Ureter (tissue), 1 donor: ENCODE measurements at places on chromosomes 1 and 21. TPM values are rescaled to one million over a fixed set of nuclear protein-coding genes. Genes with fewer than 3 reads are reported as not detected.

The OLFML3 gene
- 43.5 TPM for total RNA-seq

The CFHR3 gene
- total RNA-seq, result 1.1 TPM

The ZNF695 gene
- total RNA-seq, result not detected

The ERG gene
- total RNA-seq, result 27.2 TPM

The UBE2U gene
- total RNA-seq, result not detected

The SLC2A5 gene
- total RNA-seq, result 1.1 TPM

The BTBD8 gene
- 6.6 TPM for total RNA-seq

The TEKT2 gene
- not detected for total RNA-seq

The PLA2G2C gene
- total RNA-seq, result not detected

The OR2AK2 gene
- not detected for total RNA-seq

The COL24A1 gene
- 5.8 TPM for total RNA-seq

The ZNF672 gene
- total RNA-seq, result 30.1 TPM

The ITGB2 gene
- total RNA-seq, result 35.7 TPM

The RBM8A gene
- total RNA-seq, result 141 TPM

The BATF3 gene
- 3.5 TPM for total RNA-seq

GRCh38 chr1:172671591-172671990, 12.7 kb downstream of the FASLG start:
- DNase-seq, result no peak

DNA sequence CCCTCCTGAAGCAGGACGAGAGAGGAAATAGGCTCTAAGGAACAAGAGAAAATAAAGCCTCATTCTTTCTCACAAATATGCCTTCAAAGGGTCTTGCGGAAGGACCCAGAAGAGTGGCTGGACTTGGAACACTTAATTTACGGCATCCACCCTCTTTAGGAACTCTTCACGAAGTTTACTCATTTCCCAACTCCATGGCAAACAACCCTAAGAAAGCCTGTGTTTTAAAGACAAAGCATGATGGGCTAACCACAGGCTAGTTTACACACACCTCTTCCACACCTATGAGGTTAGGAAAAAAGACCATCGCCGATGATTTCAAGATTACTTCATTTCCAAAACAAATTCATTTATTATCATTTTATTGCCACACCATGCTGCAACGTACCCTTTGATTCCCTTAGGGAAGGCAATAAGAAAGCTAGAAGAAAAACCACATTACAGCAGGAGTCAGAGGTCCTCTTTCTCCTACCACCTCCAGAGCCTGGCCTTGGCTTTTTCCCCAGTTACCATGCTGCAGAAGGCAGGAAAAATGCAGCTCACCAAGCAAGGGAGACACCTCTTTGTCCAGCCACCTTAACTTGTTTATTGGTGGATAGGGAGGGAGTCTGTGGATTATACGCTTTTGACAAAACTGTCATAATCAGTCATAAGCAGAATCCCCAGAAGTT, 29.6 kb downstream of the CHI3L2 start:
- no peak for DNase-seq

DNA sequence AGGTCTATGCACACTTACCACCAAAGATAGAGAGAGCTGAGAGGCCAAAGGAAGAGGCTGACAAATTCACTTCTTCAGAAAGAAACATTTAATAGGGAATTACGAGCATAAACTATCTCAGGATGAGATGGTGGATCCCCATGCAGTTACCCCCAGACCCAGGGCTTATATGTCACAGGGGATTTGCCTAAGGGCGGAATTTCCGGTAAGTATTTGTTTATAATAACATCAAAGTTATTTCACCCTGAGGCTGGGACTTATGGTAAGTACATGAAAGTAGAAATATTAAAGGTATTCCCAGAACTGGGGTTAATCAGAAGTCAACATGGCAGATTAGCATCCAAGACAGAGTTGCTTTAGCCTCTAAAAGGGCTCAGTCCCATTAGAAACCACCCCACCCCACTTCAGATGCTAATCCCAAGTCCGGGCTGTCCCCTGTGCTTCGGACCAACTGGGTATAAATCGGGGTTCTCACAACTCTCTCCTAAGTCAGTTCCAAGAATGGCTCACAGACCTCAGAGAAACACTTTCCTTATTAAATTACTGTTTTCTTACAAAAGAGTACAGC, 247.4 kb upstream of the ZP4 start:
- no peak for DNase-seq

DNA sequence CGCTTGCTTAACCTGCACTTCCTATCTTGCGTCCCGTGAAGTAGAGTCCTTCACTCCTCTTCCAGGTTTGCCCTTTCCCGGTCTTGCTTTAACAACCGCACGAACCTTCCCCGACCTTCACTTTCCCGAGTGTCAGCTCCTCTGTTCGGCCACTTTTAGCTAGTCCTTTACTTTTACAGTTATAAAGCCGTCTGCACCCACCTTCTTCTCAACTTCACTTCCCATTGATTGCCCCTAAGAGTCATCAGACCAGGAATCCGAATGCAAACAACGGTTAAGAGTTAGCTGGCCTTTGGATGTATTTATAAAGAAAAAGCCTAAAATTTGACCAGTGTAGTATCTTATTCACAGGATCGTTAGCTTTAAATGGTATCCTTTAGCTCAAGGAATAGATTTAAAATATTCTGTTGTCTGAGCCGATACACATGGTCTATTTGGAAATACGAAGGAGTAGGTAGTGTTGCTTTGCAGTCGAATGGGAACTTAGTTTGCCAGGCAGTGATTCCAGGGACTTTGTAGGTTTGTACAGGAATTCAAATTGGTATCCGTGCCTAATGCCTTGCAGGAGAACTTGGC, 1.4 kb downstream of the PPP2R5A start:
- DNase-seq, result no peak

DNA sequence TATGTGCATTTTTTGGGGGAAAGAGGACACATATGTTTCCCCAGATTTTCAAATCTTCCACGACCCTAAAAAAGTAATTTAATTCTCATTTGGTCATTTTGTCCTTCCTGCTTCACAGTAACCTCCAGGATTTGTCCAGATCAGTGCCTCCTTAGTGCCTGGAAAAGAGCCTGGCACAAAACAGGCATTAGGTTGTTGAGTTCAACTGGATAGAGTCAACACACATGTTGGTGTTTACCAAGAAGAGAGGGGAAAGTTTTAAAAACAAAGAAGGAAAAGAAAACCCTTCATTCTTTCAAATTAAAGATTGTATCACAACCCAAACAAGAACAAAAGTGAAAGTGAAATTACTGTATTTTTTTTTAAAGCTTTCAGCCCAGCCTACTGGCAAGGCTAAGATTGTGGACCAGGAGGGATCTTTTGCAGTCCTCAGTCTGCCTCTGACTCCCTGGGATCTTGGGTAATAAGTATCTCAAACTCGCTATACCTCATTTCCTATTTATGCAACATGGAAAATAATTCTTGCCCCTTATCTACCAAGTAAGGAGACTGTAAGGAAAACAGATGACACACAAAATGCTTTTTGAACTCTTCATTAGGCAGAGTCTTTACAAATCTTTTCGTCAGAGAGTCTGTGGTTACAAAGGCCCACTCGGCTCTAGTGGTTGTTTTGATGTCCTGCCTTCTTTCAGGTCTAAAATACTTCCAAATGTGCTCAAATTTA, 57.8 kb downstream of the ZNF281 start:
- no peak for DNase-seq

- no peak for DNase-seq
Observed at GRCh38 chr1:56301791-56302190, 277.6 kb downstream of the PLPP3 start.

GRCh38 chr1:158101927-158102326, 78.8 kb upstream of the CD1D start:
- no peak for DNase-seq

GRCh38 chr21:39144191-39144590, 39.1 kb downstream of the PSMG1 start:
- DNase-seq, result no peak

- no peak for DNase-seq
Observed at GRCh38 chr21:44518686-44519085, 21.3 kb downstream of the KRTAP10-1 start.

DNA sequence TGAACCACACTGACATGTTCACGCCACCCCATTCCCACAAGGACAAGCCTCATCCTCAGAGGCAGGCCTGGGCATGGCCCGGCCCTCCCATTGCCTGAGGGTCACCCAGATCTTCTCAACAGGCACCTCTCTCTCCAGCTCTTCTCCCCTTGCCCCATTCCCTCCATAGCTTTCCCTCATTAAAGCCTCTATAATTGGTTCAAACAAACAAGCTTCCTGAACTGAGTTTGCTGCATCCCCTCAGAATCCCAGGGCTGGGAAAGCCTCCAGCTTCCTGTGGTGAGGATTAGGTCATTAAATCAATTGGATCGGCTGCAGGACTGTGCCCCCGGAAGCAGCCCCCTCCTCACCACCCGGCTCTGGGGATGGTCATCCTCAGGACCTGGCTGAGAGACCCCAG, 18.9 kb downstream of the CTNNBIP1 start:
- DNase-seq, result no peak

- no peak for DNase-seq
Observed at GRCh38 chr1:165057956-165058355, 298.6 kb downstream of the LMX1A start.

DNA sequence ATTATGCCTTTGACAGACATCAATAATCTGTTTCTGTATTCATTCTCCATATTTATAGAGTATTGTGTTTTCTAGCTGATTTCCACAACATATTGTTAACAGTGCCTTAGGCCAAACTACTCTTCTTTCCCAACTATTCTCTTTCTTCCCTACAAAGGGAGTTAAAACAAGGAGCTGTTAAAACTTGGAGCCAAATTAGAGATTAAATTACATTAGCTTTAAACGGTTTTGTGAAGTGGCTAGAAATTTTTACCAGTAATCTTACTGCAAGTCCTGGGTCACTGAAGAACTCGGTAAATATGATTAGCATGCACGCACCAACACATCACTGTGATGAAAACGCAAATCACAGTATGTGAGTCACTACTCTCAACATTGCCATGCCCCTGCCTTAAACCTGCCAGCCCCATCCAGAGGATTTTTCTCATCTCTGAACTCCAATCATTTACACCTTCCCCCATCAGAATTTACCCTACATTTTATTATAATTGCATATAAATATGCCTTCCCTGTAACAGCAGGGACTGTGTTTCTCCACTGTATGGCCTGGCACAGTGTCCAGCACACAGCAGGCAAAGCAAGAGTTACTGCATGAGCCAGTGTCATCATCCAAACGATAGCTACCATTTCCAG, 1.5 kb upstream of the PRDX6 start:
- no peak for DNase-seq

- DNase-seq, result no peak
Observed at GRCh38 chr1:66652556-66652955, 99.7 kb upstream of the DYNLT5 start.

GRCh38 chr1:53495633-53496345, 36.6 kb downstream of the DMRTB1 start:
- DNase-seq, result no peak

GRCh38 chr1:31775210-31775999, 11.3 kb upstream of the ADGRB2 start:
- no peak for DNase-seq

DNA sequence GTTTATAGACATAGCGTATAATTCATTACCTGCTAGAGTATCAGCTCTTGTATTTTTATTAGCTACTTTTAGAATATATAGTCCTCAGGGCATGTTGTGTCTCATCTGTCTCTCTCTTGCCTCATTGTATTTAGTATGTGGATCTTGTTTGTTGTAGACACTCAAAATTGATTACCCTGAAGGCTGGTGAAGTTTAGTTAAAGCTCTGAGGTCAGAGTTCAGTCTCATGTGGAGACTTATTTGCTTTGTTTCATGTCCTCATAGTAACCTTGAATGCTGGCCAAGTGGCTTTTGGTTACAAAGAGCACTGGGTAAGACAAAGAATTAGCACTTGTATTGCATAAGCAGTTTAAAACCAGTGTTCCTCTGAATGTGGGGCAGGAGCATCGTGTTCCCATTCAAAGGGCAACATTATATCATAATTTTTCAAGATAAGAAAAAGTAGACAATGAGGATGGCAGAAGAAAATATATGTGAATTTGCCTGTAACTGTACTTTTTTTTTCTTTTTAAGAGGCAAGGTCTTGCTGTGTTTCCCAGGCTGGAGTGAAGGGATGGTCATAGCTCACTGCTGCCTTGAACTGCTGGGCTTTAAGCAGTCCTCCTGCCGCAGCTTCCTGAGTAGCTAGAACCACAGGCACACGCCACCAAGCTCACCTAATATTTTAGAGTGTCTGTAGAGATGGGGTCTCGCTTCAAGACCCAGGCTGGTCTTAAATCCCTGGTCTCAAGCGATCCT, 17.4 kb downstream of the CNST start:
- DNase-seq, result no peak

- no peak for DNase-seq
Observed at GRCh38 chr1:114558544-114558943, 22.9 kb downstream of the BCAS2 start.

GRCh38 chr1:216824511-216824910, 101.3 kb upstream of the ESRRG start:
- DNase-seq, result no peak

DNA sequence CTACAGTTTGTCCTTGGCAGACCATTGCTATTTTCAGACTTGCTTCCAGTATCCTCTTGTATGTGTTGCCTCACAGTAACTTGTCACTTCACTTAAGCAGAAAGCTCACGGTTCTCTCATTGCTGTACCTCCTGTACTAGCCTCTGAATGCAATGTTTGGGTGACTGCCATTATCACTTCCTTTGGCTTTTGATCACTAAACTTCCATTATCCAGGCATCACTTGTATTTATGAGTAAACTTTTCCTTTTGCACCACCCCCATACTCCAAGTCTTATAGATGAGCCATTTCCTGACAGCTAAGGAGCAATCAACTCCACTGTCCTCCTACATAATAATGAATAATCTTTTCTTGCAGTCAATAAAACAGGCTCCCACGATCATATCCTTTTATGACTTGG, 255.3 kb downstream of the PDE4B start:
- DNase-seq, result no peak

DNA sequence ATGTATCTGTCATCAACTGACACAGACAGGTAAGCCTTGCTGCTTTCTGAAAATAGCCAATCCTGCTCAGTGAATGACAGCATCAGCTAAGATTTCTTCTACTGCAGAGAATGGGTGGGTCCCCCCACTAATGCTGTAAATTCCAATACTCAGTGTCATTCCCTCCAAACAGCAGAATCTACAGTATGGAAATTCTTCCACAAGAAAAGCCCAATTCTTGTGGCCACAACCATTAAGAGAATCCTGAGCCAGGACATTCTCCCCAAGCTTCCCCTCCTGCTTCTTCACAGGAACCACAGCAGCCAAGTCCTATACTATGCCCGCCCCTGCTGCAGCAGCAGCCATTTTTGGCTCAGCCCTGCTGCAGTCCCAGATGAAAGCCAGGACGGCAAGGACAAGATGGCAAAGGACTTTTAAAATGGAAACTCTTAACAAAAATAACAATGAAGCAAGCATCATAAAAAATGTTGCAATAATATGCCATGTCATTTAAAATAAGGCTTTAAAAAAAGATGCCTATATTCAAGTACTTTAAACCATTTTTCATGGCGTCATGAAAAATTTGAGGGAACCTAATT, 26.8 kb downstream of the EIF4G3 start:
- no peak for DNase-seq

GRCh38 chr21:21200939-21201615, 202.9 kb downstream of the NCAM2 start:
- no peak for DNase-seq

GRCh38 chr1:108043707-108044106, 78.7 kb upstream of the VAV3 start:
- no peak for DNase-seq
